NCI-H1417 treated with DMSO at 0.1 percent for 48 hours (cell line): ENCODE measurements at places on chromosomes 7 and 10.

- no peak for DNase-seq
Measured at GRCh38 chr7:86747698-86748097, 104.0 kb downstream of the GRM3 start.

DNA sequence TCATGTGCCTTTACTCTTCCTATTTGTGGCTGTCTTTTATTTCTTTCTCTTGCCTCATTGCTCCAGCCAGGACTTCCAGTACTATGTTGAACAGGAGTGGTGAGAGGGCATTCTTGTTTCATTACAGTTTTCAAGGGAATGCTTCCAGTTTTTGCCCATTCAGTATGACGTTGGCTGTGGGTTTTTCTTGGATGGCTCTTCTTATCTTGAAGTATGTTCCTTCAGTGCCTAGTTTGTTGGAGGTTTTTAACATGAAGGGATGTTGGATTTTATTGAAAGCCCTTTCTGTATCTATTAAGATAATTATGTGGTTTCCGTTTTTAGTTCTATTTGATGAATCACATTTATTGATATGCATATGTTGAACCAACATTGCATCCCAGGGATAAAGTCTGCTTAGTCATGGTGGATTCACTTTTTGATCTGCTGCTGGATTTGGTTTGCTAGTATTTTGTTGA is 96.8 kb downstream of the GLCCI1 start:
- DNase-seq, result no peak

DNA sequence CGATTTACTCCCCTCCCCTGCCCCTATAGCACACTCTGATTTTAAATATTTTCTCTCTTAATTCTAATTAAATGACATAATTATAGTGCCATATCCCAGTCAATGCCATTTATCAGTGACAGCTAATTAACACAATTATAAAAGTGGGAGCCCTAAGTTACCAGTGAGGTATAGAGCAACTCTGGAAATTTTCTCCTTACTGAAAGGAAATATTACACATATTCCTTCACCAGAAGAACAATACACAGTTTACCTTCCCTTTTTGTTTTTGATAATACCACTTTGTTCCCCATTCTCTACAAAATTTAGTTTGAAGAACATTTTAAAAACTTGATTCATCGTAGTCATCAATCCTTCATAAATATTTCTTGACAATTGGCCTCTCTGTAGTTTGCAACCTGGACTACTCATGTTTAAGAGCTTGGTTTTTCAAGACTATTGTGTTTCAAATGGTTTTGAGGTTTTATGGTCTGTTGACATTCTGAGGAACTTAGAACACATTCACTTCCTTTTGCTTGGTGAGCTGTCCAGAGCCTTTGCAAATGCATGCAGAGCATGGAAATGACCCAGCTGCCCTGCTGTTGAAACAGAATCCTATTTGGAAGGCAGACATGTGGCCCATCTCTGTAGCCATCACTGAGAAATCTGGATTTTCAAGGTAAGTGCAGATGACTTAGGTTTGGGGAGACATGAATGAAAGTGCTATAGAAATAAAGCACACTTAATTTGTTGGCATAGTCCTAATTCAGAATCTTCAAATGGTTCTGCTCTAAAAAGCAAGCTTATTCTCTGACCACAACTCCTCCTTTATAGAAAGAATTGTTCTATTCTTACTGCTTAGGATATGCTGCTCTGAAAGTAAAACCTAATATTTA is at the start of gene GPR141:
Gene GPR141 (plus strand): TSS at position 521 of the 875 bp plus-strand sequence. CDS start 56,628 bp downstream, outside the sequence.
- DNase-seq, result no peak

GRCh38 chr10:38093816-38094157 is 350 bp upstream of the ZNF37A start:
- no peak for DNase-seq

DNA sequence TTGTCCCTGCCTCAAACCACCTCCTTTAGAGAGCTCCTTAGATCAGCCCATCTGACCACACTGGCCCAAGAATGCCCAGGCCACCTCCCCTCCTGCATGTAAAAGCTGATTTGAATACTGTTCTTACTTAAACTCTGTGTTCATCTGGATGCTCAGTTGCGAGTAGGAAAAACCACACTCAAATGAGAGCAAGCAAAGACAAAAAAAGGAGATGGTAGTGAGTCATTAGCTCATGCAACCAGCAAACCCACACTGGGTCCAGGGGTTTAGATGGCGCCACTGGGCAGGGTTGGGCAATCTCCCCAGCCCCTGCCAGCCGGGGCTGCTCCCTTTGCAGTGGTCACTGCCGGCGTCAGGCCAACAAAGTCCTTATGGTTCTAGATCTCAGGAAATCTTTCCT is 32.7 kb downstream of the TSPAN15 start:
- no peak for DNase-seq

- no peak for DNase-seq
Measured at GRCh38 chr10:6124666-6125065, 35.8 kb downstream of the RBM17 start.

GRCh38 chr7:99032928-99033327 is 111.0 kb downstream of the SMURF1 start:
- no peak for DNase-seq

- DNase-seq, result no peak
Measured at GRCh38 chr7:104629408-104629807, 301.0 kb downstream of the LHFPL3 start.

- DNase-seq, result no peak
Measured at GRCh38 chr7:116165717-116166116, 44.6 kb upstream of the TES start.

DNA sequence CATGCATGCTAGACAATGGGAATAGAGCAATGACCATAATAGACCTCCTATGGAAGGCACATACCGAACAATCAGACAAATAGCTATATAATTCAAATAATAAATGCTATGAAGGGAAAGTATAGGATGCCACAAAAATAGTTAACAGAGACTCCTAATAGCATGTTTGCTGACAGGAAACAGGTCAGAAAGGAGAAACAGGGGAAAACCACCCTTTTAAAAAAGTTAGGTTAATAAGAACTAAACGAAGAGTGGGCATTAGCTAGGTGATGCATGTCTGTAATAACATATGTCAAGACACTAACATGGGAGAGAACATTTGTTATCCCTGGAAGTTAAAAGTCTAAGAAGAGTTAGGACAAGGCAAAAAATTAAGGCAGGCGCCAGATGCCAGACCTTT is 58.9 kb downstream of the ABI1 start:
- no peak for DNase-seq

DNA sequence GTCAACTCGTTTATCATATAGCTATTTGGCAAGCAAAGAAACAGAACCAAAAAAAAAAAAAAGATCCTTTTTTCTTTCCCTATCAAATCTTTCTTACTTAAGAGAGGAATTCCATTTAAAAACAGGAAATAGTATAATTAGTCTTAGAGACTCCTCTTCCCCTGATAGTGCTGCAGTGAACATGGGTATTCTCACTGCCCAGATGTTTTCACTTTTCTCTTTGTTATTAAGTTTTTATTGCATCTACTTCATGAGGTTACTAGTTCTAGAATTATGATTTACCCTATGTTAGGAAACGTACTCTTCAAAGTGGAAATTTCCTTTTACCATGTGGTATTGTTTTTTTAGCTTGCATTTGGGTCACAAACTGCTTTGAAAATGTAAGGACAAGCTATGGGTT is 8.5 kb downstream of the CASP2 start:
- no peak for DNase-seq

GRCh38 chr10:77804371-77804770 is 122.2 kb downstream of the DLG5 start:
- DNase-seq, result no peak

DNA sequence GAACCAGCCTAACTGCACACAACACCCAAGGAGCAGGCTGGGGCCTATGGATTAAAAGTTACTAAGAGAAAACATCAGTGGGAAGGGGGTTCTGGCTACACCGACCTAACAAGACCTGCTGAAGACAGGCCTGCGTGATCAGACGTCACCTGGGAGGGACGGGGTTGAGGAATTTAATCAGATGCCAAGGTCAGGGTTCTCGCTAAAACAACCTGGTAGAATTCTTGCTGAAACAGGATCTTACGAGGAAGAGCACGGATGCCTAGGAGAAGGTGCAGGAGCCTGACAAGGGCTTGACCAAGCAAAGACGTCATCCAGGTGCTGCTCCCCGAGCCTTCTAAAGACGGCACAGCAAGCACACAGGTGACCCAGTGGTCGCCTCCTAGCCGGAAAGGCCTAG is 1.6 kb downstream of the IDI2 start:
- no peak for DNase-seq

DNA sequence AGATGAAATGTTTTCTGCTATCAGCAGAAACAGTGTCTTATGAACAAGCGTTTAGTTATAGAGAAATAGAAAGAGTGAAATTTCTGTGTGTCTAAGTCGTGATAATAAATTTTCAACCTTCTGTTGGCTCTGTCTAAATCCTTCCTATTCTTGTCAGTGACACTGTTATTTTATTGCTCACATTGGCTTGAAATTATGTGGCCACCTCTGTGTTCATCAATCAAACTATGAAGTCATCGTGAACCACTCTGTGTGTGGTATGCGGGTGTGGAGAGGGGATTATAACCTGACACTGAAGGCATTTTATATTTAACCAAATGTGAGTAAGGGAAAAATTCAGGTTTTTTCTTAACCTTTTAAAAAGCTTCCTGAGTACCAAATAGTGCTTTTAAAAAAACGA is 12.3 kb downstream of the AOAH start:
- DNase-seq, result no peak

- no peak for DNase-seq
Measured at GRCh38 chr7:602341-603141, 82.9 kb upstream of the PDGFA start.

- DNase-seq, result no peak
Measured at GRCh38 chr7:24052572-24053260, 231.3 kb upstream of the NPY start.

DNA sequence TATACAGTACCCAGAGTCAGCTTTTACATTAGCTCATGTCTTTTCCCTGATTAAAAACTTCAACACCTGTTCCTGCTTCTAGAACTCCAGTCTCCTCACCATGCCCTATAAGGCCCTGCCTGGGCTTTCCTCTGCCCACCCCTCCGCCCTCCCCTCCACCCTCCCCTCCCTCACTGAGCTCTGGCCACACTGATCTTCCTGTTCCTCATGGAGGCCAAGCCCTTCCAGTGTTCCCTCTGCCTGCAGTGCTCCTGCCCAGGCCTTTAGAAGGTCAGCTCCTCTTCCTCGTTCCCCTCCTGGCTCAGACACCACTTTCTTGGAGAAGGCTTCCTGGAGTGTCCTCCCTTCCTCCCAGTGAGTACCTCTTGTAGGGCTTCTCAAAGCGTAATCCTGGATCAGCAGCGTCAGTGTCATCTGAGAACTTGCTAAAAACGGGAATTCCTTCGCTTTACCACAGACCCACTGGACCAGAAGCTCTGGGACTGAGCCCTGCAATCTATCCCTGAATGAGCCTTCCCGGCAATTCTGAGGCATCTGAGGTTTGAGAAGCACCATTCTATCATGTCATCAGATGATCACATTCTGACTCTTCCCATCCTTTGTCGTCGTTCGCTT is 3.7 kb downstream of the PDZD7 start:
- no peak for DNase-seq

GRCh38 chr10:86651631-86652331 is 2.6 kb upstream of the OPN4 start:
- DNase-seq, result no peak
